ENCODE measurements at places on chromosomes 1 and 21.

GRCh38 chr1:68103011-68103545 is 52.7 kb upstream of the DIRAS3 start:
- DNase-seq = no peak

DNA sequence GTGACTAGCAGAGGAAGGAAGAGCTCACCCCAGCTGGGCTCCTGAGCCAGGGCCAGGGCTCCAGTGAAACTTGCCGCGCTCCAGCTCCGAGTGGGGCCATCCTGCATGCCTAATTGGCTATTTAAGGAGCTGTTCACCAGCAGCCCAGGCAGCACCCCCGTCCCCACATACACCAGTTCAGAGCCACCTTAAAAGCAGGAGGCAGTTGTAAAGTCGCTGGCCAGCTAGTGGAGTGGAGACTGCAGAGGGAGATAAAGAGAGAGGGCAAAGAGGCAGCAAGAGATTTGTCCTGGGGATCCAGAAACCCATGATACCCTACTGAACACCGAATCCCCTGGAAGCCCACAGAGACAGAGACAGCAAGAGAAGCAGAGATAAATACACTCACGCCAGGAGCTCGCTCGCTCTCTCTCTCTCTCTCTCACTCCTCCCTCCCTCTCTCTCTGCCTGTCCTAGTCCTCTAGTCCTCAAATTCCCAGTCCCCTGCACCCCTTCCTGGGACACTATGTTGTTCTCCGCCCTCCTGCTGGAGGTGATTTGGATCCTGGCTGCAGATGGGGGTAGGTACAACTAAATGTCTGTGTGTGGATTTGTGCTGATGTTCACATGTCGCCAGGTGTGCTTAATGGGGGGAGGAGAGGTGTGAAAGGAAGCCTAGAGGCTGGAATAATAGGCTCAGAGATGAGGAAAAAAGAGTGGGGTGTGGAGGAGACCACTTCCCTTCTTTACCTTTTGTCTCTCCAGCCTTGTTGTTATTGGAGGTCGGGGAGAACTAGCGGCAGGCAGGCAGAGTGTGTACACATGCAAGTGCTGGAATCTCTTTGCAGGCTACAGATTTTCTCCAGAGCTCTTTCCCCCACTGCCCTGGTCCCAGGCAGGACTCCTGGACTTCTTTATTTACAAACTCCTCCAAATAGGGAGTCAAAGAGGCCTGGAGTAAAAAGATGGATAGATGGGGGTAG is at the start of gene CA14:
TSS of gene CA14 (plus strand) at position 151 of the 962 bp plus-strand sequence. CDS start at position 506, 355 bp downstream.
- DNase-seq = no peak

DNA sequence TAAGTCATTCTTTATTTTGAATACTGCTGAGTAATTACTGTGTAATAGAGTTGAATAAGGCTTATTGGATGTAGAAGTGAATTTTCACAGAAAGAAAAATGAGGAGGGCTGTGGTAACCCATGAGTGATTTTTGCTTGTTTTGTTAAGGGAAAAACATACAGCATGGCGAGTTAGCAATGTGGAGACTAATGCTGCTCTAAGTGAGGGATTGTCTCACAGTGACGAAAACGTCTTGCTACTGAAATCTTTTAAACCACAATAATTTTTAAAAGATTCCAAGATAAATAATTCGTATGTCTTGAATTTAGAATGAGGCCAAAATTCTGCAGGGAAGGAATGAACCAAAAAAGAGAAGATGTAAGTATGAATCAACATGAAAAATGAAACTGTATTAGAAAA is 16.2 kb upstream of the PLA2G4A start:
- DNase-seq = no peak

DNA sequence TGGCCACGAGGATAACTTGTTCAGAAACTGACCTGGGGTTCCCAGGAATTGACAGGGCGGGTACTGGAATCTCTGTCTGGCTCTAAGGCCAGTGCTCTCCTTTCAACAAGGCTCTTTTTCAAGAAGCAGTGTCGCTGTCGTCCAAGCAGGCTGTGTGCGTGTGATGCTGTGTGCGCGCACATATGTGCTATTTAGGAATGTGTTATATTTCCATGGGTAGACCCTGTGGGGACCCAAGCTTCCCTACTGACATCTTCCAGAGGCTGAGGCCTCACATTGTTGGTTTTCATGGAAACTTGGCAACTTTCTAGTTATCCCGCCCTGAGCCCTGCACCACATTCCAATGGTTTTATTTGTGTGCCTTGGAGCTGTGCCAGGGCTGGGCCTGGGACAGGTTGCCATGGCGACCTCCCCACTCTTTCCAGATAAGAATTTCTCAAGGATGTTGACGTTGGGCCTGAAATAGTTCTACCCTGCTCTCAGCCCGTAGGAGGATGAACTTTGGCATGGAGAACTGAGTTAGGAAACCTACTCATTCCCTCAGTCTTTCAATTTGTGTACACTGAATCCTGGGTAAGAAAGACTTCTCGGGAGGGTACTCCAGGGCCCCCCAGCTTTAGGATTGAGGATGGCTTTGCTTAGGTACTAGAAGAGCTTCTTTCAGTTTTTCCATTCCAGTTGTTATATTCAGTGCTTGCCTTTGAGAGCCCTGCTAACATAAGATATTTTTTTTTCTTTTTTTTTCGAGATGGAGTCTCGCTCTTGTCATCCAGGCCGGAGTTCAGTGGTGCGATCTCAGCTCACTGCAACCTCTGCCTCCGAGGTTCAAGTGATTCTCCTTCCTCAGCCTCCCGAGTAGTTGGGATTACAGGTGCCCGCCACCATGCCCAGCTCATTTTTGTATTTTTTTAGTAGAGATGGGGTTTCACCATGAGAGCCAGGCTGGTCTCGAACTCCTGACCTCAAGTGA is 38.8 kb upstream of the SRSF10 start:
- no peak for DNase-seq

- DNase-seq = no peak
These were observed 130.9 kb downstream of the FOXD2 start for GRCh38 chr1:47568763-47569162.

GRCh38 chr1:15408890-15409387 is 749 bp upstream of the EFHD2 start:
- DNase-seq = no peak

DNA sequence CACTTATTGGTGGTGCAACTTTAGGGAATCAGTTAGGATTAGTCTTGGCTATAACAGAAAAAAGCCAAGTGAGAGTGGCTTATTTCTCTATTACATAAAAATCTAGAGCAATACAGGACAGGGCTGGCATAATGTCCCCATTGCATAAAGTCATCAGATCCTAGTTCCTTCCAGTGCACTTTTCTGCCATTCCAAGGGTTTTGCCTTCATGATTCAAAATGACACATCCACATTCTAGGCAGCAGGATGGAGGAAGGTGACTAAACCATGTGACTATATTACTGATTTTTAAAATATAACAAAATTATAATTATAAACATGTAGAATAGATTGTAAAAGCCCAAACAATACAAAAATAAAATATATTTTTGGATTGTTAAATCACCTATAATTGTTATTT is 18.8 kb downstream of the JUN start:
- DNase-seq = no peak

DNA sequence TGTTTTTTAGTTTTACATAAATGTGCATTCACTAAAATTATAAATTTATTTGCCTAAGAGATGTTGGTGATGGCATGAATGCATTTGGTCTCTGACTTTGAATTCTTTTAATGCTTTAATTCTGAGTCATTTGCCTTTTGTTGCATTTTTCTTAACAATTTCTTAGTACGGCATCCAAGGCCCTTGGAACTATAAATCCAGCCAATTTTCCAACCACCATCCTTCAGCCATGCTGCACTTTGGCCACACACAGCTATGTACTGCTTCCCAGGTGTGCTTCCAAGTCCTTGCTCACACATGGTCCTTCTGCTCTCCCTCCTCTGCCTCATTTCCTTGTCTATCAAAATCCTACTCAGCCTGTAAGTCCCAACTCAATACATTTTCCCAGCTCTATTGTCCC is 161.0 kb downstream of the DHRS3 start:
- DNase-seq = no peak

- DNase-seq = no peak
These were observed 20.2 kb downstream of the B3GALT5 start for GRCh38 chr21:39632796-39633442.
